Activated CD8-positive, alpha-beta memory T cell treated with anti-CD3 and anti-CD28 coated beads, Interleukin-2, amount 50 U/mL, for 48 hours (primary cell): ENCODE measurements at places on chromosomes 6 and 20.

DNA sequence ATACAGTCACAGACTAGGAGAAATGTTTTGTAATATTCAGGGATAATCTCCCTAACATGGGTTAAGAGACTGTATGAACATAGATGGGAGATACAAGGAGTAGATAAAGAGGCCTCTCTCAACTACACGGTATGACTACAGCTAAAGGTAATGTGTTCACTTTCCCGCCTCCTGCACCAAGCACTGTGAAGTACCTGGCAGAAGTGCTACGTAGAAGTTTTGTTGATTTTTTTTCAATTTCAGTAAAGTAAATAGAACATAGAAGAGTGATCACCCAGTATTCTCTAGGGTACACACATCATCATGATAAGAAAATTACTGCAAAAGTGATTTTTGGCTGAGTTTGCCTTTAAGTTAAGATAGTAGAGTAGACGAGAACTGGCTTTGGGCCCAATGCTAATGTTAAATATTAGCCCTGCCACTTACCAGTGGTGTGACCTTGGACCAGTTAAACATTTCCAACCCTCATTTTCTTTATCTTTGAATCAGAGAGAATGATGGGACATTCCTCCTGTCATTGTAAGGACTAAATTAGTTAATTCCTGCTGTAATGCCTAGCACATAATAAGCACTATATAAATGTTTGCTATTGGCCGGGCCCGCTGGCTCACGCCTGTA, 183.6 kb downstream of the COL9A1 start:
- DNase-seq = no peak

- no peak for DNase-seq
Measured at GRCh38 chr6:5626727-5627426, 365.6 kb downstream of the FARS2 start.

DNA sequence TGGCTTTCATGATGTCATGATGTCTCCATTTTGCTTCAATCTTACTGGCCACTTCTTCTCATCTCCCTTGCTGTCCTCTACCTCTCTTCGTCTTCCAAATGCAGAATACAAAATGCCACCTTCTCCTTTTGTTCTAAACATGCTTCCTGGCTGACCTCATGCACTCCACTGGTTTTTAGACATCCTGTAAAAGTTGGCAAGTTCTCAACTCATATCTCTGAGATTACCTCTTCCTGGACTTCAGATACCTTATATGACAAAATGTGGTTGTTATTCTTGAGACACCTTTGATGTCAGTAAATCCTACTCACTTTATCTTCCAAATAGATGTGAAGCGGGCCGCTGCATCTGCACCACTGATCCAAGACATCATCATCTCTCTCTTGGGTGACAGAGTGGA, 212.7 kb upstream of the FOXA2 start:
- DNase-seq = no peak

GRCh38 chr20:50278377-50278683, 87.7 kb downstream of the CEBPB start:
- DNase-seq = no peak

GRCh38 chr6:3431994-3432393, 24.9 kb downstream of the SLC22A23 start:
- DNase-seq = no peak

DNA sequence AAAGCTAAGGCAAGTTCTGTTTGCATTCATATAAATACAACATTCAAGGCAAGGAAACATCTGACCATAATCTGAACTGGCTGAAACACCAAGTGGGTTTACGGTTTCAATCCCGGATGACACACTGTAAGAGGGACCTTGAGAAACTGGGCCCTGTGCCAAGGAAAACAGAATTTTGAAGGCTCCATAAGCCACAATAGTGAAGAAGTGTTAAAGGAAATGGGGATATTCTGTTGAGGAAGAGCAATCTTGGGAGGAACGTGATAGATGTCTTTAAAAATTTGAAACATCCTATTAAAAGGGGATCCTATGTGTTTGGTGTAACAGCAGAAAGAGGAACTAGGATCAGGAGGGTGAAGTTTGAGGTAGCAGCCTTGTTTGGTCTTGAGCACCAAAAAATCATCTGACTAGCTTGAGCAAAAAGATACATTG, 82.4 kb upstream of the TAB2 start:
- no peak for DNase-seq

DNA sequence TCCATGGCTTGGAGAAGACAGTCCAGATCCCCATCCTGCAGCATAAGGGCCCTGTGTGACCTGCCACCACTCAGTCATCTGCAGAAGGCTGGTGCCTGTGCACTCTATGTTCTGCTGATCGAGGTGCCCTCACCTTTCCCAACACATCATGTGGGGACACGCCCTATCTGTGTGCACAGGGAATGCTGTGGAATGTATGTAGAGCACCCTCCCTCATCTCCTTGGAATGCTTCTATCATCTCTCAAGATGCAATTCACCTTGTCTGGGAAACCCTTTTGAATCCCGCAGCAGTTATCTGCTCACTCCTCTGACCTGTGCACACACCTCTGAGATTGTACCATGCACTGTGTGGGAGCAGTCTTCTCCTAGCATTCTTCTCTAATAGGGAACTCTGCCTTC, 207.2 kb upstream of the SSTR4 start:
- no peak for DNase-seq

GRCh38 chr20:38076548-38076947, 43.0 kb downstream of the RPRD1B start:
- no peak for DNase-seq

DNA sequence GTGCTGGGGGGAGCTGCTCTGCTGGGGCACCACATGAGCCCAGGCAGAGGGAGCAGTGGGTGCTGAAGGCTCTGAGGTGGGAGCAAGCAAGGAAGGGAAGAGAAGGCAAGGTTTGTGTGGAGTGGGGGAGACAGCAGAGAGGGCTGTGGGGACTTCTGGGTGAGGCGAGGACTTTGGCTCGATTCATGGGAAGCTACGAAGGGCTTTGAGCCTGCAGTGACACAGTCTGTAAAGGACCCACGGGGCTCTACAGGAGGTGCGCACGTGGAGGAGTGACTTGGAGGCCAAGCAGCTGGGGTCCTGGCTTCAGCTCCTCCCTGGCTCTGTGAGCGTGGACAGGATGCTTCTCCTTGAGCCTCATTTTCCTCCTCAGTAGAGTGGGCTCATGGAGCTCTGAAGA, 29.1 kb upstream of the CSNK2A1 start:
- no peak for DNase-seq

DNA sequence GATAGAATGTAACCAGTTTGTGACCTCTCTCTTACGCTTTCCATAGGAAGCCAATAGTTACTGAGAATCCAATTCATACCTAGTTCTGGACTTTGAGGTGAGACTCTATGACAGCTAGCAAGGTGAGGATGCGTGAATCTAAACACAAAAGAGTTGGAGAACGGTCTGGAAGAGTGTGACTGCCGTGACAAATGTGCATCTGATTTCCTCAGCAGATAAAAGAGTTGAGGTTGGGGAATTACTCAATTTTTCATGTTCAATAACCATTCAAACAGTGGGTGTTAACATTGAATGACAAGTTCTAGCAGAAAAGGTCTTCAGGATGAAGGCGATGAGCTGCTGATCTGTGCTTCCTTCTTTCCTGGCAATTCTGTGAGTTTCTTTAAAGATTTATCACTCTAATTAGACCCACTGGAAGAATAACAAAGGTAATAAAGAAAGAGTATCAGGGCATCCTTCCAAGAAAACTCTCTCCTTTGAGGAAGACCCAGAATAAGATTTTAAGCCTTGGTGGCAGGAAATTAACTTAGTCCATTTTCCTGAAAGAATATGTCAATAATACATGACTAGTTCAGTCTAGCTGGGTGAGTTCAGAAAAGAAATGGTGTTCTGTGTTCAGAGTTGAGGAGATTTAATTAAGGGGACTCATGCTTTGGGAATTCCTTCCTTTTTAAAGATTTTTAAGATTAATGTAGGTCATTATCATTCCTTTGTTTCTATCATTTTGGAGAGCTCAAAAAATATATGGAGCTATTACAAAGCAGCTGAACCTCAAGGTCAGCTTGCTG, 24.5 kb downstream of the KIF3B start:
- no peak for DNase-seq

DNA sequence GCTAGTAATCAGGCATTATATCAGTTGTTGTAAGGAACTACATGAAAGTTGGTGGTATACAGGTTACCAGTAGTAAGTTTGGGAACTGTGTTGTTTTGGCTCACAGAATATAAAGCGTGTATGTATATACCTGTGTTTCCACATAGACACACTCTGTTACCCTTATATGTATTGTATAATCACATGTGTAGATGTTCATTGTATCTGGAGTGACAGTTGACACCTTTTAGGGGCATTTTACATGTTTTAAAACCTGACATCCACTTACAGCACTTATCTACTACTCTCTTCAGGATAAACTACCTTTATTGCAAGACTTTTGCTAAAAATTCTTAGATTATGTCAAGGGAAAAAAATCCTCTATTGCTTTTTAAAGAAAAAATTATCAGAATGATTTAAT, 228.9 kb downstream of the LAMA2 start:
- DNase-seq = no peak

GRCh38 chr20:1508574-1508973, 17.4 kb upstream of the SIRPB2 start:
- DNase-seq = no peak

DNA sequence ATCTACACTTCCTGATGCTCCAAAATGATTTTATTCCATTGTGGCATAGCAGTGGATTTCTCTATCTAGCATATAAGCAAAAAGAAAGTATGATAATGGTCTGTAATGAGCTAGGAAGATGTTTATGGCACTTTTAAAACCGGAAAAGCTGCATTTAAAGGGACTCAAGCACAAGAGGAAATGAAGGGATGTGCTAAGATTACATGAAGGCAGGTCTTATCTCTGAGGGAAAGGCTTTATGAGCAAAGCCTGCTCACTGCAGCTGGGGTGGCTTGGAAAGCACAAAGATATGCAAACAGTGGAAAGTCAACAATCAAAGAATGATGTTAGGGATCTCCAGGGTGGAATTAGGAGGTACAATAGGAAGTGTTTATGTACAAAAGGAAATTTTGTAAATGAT, 138.2 kb downstream of the TENT5A start:
- no peak for DNase-seq
